Epithelial cell of proximal tubule (primary cell): ENCODE measurements at places on chromosomes 5 and 9. TPM values are rescaled to one million over a fixed set of nuclear protein-coding genes. Genes with fewer than 3 reads are reported as not detected.
A peak's percentile ranks its signal among the peaks of the same experiment; 100 is the strongest.

THBS4 gene
- total RNA-seq = 0.29 and 1.3 TPM in 2 replicates

CD74 gene
- total RNA-seq = 31.2 and 54.4 TPM in 2 replicates

FBP2 gene
- not detected in 2 replicates for total RNA-seq

RNF44 gene
- 10.9 and 17.1 TPM in 2 replicates for total RNA-seq

PLPP1 gene
- 19.8 and 36.2 TPM in 2 replicates for total RNA-seq

SET gene
- 331 and 406 TPM in 2 replicates for total RNA-seq

OR13C8 gene
- total RNA-seq = not detected in 2 replicates

BARX1 gene
- total RNA-seq = not detected in 2 replicates

OBP2B gene
- total RNA-seq = not detected in 2 replicates

LPAR1 gene
- total RNA-seq = 8.5 and 13.0 TPM in 2 replicates

AQP3 gene
- 0.65 and 5.4 TPM in 2 replicates for total RNA-seq

DDX4 gene
- total RNA-seq = not detected in 2 replicates

MYO10 gene
- 31.5 and 32.6 TPM in 2 replicates for total RNA-seq

DNA sequence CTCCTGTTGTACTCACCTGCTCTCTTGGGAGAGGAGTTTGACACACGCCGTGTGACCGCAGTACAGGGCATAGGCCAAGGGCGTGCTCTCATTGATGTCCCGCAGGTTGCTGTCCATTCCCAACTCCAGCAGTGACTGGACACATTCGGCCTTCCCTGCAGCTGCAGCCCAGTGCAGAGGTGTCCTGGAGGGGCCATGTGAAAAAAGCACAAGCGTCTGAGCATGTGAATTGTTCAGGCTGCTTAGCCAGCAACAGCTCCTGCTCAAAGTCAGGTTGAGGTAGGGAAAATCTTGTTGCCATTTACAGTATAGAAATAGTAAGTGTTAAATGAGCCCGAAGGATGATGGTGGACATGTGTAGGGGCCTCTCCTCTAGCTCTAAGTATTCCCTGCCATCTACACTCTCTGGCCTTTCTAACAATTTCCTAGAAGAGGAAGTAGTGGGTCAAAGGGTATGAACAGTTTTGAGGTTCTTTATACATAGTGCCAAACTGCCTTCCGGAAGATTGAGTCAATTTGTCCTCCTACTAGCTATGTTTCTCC, 116.5 kb downstream of the ANKRD55 start:
- no peak for DNase-seq

- no peak for DNase-seq
Observed at GRCh38 chr9:20321423-20322082, 300.7 kb downstream of the MLLT3 start.

GRCh38 chr5:79032031-79032695, 37.3 kb downstream of the DMGDH start:
- DNase-seq = peak; percentile 23

- DNase-seq = no peak
Observed at GRCh38 chr5:160772854-160773253, 79.2 kb downstream of the ATP10B start.

DNA sequence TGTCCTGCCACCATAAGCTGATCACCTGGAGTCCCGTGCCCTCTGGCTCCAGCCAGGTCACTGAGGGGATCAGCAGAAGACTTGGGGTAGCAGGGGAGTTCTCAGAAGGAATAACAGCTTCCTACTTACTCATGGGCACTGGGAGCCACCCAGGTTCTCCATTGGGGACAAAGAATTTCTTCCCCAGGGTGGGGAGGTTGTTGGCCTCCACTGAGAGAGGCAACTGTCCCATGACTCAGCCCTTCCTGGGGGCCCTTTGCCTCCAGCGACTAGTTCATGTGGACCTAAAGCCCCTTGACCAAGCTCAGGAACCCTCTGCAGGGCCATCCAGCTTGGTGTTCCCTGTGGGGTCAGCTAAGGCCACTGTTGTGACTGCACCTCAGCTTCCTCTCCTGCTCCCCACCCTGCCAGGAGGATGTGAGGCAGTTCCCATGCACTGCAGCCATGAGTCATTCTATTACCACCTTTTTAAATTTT, 175.0 kb downstream of the AUH start:
- no peak for DNase-seq

- no peak for DNase-seq
Observed at GRCh38 chr9:136403915-136404800, 4.2 kb upstream of the SNAPC4 start.

GRCh38 chr5:60718166-60718892, 18.4 kb upstream of the DEPDC1B start:
- no peak for DNase-seq

GRCh38 chr9:119289740-119290433, 79.3 kb downstream of the BRINP1 start:
- DNase-seq = no peak

GRCh38 chr5:28862137-28862859, 1823.9 kb upstream of the CDH9 start:
- no peak for DNase-seq

- DNase-seq = no peak
Observed at GRCh38 chr9:116574027-116574679, 113.0 kb upstream of the TRIM32 start.

DNA sequence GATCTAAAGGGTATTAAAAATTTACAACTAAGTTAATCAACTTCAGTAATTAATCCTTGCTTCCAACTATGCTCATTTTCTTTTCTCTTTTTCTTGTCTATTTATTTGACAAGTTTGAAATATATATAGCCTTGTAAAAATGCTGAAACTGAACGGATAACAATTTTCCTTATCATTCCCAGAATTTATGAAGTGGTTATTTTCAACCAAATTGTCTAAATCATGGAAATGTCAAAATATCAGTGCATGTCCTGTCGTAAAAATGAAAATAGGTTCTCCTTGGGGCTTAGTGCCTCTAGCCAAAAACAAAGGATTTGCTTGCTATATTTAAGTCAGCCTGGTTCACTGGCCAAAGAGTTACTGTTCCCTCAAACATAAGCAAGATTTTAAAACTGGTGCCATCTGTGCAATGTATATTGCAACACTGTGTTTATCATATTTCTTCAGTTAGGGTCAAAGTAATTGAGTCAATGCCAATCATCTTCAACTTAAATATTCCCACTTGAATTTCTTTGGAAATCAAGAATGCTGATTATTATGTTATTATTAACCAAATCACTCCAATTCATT, 798.3 kb downstream of the MAT2B start:
- no peak for DNase-seq

DNA sequence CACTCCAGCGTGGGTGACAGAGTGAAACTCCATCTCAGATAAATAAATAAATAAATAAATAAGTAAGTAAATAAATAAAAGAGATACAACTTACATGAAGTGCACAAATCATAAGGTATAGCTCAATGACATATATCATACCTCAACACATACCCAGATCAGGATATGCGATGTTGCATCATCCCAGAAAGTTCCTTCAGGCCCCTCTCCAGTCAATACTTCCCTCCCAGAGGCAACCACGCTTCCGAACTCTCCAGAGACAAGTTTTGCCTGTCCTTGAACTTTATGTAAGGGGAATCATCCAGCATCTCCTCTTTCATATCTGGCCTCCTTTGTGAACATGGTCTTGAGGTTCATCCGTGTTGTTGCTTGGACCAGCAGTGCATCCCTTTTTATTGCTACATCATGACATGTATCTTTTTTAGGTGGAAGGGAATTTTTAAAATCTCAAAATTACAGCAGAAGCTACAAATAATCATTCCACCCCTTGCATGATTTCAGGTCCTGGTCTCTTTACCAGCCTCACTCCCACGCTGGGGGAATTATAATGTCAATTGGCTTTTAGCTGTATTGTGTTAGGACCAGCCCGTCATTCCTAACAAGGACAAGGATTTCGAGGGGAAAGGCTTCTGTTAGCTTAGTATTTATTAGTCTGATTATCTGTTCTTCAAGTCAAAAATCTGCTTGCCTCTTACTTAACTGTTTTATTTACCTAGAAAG, 32.9 kb upstream of the AOPEP start:
- no peak for DNase-seq

DNA sequence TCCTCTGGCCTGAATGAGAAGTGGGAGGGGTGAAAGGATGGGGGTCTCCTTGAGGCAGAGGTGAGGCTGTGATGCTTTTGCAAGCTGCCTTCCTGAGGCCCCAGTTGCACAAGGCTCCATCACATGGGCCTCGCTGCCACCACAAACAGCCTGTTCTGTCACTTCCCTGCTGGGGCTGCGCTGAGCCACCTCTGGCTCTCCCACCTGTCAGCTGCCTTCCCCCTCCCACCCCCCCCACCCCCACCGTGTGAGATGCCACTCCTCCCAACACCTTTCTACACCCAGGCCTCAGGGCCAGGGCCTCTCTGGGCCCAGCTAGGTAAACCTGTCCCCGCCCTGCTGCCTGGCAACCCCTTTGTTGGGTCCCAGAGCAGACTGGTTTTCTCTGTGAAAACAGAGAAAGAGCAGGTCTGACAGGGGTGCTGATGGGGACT, 4.5 kb upstream of the PDLIM4 start:
- DNase-seq = no peak

- no peak for DNase-seq
Observed at GRCh38 chr9:137293482-137294090, 8.5 kb downstream of the NRARP start.

DNA sequence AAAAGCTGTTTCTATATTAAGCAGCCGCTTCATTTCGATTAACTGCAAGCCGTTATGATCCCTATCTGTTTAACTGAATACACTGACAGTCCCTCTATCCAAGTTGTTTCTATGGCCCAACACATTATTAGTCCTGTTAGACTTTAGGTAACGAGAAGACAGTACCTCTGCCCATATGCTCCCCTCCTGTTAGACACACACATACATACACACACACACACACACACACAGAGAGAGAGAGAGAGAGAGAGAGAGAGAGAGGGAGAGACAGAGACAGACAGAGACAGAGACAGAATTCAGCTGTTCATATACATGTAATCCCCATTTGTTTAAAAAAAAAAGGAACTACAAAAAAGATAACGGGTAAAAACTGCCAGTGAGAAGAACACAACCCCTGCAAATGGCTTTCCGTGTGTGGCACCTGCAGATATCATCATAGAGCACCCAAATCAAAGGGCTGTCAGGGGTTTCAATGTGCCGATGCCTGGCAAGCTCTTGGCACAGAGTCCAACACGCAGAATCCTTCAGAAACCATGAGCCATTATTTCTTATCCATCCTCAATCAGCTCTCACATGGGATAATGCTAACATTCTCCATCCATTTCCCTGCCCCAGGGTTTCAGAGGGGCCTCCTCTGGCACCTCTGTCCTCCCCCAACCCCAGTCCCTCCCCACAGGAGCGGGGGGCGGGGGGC, 144.0 kb downstream of the MYO10 start:
- DNase-seq = no peak

- no peak for DNase-seq
Observed at GRCh38 chr5:140227046-140227445, 52.1 kb downstream of the CYSTM1 start.

- no peak for DNase-seq
Observed at GRCh38 chr9:84556556-84556955, 113.0 kb upstream of the NTRK2 start.

- peak; percentile 52 for DNase-seq
Observed at GRCh38 chr5:145072889-145073288, 762.3 kb downstream of the PRELID2 start.

DNA sequence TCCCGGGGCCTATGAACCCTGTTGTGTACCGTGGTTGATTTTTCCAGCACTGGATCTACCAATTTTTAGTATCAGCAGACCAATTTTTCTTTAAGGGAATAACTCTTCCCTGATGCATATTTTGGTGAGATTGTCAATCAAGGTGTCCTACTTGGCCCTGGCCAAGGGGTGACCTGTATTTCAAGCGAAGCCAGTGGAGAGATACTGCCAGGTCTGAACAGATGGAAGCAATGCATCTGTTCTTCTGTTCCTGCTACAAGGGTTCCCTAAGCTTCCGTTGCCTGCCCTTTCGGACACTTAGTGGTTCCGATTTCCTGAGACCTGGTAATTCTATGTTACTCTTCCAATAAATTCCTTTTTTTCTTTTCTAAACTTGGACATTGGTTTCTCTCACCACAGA, 37.3 kb downstream of the ADAM19 start:
- no peak for DNase-seq

DNA sequence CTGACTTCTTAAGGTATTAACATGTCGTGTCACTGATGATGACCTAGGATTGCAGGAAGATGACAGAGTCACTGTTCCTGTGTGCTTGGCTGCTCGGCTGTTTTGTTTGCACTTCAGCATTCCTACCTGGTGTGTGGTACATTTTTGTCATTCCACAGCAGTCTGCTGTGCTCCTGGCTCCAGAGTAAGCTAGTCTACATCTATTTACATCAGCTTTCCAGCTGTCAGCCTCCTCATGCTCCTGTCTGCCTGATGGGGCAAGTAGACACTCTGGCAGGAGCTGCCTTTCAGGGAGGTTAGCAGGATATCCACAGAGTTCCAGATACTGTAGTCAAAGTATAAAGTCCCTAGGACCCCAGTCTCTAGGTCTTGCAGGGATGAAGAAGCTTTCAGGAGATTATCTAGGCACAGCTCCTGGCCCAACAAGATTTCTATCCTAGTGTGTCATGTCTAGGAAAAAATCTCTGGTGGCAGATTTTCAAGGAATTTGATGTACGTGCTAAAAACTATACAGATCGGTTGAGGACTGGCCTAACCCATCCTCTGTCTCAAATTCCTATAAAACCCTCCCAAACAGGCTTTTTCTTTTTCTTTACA, 28.4 kb downstream of the RUSC2 start:
- peak; percentile 99 for DNase-seq

GRCh38 chr5:56737951-56738606, 77.3 kb upstream of the MAP3K1 start:
- no peak for DNase-seq

GRCh38 chr5:172281346-172281745, 2.2 kb downstream of the UBTD2 start:
- no peak for DNase-seq

DNA sequence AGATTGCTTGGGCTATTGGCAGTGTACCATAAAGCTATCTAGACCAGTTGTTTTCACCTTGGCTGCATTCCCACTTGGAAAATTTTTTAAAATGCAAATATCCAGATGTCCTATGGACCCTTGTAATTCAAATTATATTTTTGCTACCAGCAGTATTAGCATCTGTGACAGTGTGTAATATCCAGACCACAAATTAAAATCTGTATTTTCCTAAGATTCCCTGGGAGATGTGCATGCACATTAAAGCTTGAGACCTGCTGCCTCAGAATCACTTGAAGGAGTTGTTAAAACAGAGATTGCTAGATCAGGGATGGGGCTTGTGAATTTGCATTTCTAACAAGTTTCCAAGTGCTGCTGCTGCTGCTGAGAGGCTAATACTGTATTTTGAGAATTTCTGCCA, 381.2 kb upstream of the PDE4D start:
- no peak for DNase-seq

DNA sequence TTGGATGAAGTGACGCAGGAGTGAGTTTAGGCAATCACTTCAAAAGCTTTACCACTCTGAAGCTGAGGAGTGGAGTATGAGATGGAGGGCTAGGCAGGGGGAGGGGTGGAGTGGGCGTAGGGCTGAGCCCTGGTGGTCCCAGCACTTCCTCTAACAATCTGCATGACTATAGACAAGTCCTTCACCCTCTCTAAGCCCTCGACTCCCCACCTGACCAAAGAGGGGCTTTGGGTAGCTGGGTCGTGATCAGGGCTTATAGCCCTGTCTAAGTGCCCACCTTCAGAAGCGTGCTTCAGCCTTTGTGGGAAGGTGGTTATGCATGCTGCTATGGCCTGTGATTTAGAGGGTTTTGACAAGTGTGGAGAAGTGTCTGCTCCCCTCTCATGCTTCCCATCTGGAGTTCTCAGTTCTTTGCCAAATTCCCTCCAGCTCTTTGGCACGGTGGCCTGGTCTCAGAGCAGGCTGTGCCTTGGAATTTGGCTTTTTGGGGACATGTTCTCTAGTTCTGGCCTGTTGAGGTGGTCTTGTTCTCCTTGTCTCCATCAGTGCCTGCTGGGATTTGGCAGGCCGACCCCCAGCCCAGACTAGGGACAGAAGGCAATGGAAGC, 53.0 kb downstream of the ACTBL2 start:
- DNase-seq = no peak
